CD4-positive, alpha-beta T cell (primary cell): ENCODE measurements at places on chromosomes 6 and 20.

DNA sequence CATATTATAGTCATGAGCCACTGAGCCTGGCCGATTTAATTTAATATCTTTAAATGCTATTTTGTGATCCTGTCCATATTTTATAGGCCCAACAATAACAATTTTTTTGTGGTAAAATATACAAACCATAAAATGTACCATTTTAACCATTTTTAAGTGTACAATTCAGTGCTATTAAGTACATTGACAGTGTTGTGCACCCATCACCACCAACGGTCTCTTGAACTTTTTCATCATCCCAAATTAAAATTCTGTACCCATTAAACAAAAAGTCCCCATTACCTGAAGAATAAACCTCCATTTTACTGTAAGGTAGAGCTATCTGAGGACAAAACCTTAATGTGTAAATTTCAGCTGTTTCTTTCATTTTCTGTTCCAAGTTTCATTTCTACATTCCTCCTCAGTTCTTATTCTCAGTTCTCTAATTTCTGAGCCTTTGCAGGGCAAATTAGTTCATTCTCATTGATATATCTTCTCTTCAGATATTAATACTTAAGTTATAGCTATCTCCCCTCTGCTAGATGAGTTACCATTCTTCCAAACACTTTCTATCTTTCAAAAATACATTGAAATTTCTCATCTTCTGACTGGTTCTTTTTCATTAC is 10.3 kb downstream of the MTO1 start:
- peak; percentile 16 for DNase-seq

DNA sequence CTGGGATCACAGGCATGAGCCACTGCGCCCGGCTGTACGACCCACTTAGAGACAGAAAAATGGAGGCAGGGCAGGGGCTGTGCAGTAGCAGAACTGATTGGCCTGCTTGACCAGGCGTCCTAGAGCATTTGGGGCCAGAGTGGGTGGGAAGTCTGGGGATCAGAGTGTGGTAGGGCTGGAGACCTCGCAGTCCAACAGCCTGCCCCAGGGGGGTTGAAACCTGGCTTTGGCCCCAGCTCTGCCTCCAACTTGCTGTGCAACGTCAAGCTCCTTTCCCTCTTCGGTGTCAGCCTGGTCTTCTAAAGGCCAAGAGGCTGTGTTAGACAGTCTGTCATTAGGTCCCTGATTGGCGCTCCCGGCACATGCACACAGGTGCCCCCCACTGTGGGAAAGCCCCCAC is 15.3 kb upstream of the SPDEF start:
- no peak for DNase-seq

DNA sequence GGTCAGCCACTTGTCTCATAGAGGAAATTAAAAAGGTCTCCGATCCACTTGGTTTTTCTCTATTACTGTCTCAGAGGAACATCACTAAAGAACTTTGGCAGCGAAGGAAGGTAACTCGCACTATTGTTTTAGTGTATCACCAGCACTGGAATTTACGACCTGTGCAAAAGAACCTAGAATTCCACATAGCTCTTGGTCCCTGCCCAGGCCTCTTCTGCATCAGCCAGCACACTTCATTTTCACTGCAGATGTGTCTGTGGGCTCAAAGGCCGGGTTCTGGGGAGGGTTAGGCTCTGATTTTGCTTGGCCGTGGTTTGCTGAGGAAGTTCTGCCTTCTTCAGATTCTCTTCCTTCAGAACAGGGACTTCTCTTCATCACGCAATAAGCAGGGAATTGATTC is 102.8 kb upstream of the TMEM181 start:
- no peak for DNase-seq

- DNase-seq, result no peak
Observed at GRCh38 chr6:4274382-4275082, 139.2 kb upstream of the ECI2 start.

DNA sequence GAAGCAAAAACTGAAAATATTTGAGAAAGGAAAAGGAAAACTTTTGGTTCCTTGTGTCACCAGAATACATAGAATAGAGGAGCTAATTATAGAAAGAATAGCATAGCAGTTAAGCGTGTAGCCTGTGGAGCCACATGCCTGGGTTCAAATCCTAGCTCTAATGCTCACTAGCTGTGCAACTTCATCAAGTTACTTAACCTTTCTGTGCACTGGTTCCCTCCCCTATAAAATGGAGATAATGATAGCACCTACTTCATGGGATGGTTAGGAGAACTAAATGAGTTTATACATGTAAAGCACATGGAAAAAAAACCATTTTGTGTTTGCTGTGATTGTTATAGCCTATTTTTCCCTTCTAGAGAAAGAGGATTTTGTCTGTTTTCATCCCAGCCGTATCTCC is 24.5 kb upstream of the RNGTT start:
- no peak for DNase-seq

- no peak for DNase-seq
Observed at GRCh38 chr20:23034721-23035671, at the start of gene SSTR4. Gene SSTR4 (plus strand): TSS chr20:23035312. CDS start chr20:23035484, 172 bp downstream.

GRCh38 chr6:107706516-107707115 is 117.5 kb downstream of the SCML4 start:
- DNase-seq, result no peak

- no peak for DNase-seq
Observed at GRCh38 chr20:61950641-61951071, 115.0 kb downstream of the TAF4 start.

GRCh38 chr6:13285705-13286104 is 42.6 kb downstream of the TBC1D7 start:
- DNase-seq, result no peak

GRCh38 chr20:32777177-32777956 is 15.2 kb downstream of the DNMT3B start:
- DNase-seq, result no peak

DNA sequence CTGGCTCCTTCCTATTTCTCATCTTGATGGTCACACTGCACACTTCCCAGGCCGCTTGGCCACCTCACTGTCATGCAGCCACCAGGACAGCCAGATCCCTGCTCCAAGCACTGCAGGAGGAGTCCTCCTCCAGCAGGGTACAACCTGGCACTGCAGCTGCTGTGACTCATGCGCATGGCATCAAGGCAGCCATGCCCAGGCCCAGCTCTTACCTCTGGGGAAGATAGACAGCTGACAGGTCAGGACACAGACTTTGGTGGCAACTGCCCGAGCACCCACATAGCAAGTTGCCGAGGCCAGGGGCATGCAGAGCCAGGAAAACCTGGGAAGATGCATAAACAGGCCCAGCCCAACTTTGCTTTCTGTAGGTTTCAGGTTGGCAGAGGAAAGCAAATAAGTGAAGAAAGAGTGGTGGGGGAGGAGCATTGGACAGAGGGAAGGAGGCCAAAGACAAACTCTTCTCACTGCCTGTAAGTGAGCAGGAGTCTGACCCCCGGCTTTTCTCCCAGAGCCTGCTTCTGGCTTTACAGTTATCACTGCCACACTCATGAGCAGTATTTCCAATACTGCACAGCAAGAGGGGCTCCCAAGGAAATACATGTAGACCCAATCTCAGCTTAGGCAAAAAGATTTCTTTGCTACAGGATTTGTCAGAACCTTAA is 38.8 kb downstream of the SLC22A3 start:
- DNase-seq, result no peak

DNA sequence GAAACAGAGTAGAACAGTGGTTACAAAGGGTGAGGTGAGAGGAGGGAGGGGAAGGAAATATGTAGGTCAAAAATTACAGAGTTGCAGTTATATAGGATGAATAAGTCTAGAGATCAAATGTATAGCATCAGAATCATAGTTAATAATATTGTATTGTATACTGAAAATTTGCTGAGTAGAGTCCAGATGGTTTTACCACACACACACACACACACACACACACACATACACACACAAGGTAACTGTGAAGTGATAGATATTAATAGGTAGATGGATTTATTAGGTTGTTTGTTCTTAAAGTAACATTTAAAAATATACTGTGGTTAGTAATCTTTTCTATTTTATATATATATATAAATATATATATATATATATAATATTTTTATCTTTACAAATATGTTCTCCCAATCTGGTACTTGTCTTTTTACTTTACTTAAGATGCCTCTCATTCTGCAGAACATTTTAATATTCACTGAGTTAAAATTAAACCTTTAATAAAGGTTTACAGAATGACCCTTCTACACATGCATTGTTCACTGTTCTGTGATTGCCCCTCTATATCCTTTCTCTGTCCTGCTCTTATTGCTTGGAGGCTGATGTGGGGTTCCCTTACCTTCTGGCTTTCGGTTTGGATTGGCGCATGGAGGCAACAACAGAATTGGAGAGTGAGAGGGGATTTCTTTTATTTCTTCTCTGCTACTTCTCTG is 408 bp downstream of the PTCHD4 start:
- no peak for DNase-seq

- no peak for DNase-seq
Observed at GRCh38 chr6:17393892-17394631, 667 bp downstream of the CAP2 start.

- no peak for DNase-seq
Observed at GRCh38 chr6:170006071-170006899, 254.9 kb downstream of the ERMARD start.

- DNase-seq, result no peak
Observed at GRCh38 chr6:139699911-139700310, 325.5 kb upstream of the CITED2 start.

DNA sequence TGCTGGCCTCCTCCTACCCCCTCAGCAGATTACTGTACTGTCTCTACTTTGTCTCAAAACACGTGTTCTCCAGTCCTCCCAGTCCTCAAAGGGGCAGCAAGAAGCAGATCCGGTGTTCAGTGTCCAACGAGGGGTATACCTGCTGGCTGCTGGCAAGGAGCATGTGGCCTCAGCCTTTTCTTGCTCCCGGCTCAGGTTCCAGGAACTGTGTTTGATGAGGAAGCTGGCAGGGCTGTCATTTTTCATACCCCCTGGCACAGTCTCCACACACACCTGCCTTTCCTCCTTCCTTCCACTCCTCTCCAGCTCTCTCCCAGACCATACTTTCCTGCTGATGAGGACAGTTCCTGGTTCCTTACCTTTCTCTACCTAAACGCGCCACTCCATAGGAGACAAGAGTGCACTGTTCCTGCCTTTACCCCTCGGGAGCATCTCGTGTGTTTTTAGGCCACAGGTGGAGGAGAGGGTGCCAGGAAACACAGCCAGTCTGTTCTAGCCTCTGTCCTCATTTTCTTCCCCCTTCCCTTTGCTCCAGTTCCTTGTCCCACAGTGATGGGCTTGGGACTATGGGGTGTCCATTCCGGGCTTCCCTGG is 77.2 kb downstream of the SSR1 start:
- DNase-seq, result no peak

DNA sequence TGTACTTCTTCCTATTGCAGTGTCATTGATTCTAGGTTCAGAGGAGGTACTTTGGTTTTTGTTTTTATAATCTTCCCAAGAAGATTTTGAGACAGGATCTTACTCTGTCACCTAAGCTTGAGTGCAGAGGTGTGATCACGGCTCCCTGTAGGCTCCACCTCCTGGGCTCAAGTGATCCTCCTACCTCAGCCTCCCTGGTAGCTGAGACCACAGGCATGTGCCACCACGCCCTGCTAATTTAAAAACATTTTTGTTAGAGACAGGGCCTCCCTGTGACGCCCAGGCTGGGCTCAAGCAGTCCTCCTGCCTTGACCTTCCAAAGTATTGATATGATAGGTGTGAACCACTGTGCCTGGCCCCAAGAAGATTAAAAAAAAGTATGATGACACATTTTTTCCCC is 3.4 kb upstream of the SLC17A5 start:
- peak; percentile 19 for DNase-seq

DNA sequence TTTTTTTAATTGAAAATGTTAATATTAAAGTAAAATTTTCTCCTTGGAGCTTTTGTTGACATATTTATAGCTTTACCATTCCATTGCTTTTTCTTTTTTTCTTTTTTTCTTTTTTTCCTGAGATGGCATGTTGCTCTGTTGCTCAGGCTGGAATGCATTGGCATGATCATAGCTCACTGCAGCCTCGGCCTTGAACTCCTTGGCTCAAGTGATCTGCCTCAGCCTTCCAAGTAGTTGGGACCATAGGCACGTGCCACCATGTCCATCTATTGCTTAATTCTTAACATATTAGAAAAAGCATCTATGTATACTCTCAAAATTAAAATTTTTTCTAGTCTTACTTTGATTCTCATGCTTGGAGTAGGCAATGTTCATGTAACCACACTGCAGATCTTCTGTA is 43.0 kb downstream of the RALGAPB start:
- DNase-seq, result no peak

DNA sequence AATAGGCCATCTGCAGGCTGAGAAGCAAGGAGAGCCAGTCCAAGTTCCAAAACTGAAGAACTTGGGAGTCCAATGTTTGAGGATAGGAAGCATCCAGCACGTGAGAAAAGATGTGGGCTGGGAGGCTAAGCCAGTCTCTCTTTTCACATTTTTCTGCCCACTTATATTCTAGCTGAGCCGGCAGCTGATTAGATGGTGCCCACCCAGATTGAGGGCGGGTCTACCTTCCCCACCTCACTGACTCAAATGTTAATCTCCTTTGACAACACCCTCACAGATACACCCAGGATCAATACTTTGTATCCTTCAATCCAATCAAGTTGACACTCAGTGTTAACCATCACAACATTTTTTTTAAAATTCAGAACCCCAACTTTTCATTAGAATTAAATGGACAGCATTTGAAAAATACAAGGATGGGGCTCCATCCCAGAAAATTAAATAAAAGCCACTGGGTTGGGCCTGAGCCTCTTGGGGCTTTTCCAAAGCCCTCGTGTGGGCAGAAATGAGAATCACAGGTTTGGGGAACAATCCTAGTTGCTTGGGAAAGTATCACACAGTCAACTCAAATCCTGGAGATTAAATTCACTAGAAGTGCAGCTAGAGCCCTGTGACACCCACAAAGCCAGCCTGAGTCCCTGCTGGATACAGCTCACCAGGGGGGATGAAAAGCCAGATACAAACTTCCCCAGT is 2.2 kb downstream of the CLDN20 start:
- no peak for DNase-seq

GRCh38 chr20:38165089-38165965 is at the start of gene TGM2:
Gene TGM2 (minus strand): TSS chr20:38165270. CDS start chr20:38165198, 72 bp downstream.
- peak; percentile 3 for DNase-seq

DNA sequence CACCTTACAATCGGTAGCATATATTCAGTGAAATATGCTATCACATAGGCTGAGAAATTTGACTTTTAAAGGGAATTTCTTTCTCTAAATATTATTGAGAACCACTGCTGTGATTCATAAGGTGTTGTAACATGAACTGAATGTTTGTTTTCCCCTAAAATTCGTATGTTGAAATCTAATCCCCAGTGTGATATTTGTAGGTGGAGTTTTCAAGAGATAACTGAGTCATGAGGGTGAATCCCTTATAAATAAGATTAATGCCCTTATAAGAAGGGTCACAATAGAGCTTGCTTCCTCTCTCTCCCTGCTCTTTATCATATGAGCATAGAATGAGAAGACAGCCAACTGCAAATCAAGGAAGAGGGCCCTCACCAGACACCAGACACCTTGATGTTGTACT is 64.8 kb downstream of the LMBRD1 start:
- DNase-seq, result no peak

GRCh38 chr6:117600008-117600743 is 2.1 kb downstream of the GOPC start:
- no peak for DNase-seq

DNA sequence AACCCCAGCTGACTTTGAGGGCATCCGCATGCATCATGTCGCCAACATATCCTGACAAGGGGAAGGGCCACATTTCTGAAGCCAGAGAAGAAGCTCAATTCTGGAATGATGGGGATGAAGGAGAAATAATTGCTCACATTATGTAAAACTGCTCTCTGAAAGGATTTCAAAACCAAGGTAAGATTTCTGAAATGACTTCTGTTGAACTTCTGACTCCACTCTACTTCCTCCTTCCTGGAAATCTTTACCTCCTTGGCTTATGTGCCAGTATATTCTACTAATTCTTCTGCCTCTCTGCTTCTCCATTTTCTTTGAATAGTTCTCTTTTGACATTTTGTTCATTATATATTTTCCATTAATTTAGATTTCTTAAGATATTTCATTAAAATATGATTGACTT is 31.9 kb downstream of the HLA-DPB1 start:
- no peak for DNase-seq
